Ammon's horn (tissue), 1 donor: ENCODE measurements at places on chromosomes 3 and 15.
A peak's percentile ranks its signal among the peaks of the same experiment; 100 is the strongest.

DNA sequence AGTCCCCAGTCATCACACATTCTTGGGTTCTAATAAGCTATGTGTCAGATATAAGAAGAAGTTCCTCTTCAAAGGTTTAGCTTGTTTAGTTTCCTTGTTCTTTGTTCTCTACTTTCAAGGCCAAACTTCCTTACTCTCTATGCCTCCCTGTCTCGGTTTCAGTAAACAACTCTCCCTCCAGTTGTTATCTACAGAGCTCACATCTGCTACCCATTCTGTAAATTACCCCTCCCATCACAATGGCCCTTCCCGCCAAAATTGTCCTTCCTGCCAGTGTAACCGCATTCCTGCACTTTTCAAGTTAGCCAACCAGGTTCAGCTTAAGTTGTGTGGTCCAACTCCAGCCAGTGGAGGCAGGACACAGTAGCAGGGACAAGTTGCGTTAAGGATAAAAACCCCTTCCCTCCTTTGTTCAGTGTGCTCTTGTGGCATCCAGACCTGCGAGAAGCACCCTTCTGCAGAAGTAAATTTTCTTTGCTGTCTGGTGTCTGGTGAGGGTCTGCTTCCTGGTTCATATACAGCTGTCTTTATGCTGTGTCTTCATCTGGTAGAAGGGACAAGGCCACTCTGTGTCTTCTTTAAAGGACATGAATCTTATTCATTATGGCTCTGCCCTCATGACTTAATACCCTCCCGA lies 342.1 kb upstream of the GRM7 start:
- DNase-seq: no peak

GRCh38 chr3:31936420-31937060 lies 44.5 kb downstream of the OSBPL10 start:
- no peak for DNase-seq

GRCh38 chr3:44439499-44440295 lies 37.8 kb downstream of the ZNF445 start:
- DNase-seq: peak; percentile 80

DNA sequence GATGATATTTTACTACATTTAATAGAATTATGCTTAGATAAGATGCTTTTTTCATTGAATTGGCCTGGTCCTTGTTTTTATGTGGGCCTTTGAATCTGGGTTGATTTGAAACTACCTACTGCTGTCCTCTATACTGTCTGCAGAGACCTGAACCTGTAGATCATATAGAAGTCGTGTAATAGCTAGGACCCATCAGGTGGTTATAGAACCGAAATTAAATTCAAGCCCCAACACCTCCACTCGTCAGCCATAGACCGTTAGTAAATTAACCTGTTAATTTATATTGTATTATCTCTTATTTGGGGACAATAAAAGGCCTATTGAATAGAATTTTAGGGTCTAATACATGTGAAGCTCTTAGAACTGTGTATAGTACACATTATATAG lies 108.4 kb downstream of the MBNL1 start:
- no peak for DNase-seq

DNA sequence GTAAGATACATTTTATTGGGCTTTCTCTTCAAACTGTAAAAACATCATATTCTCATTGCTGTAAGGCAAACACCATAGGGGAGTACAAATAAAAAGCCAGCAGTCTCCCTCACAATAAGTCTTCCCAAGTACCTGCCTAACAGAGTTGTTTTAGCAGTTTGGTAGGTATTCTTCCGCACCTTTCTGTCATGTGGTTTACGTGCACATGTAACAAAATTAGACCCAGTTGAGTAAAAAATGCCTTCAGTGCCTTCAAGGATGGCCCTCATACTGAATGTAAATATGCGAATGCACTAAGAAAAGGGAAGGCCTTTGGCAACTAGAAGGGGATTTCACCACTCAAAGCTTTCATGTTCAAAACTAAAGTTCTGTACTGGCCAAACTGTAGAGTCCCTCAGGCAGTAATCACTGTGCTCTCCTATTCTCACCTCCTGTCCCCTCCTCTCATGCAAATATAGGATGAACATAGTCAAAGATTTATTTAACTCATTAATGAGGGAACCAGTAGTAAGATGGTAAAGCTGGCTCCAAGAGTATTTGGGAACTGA lies 26.4 kb downstream of the USP3 start:
- DNase-seq: no peak

- no peak for DNase-seq
These were observed 609.3 kb downstream of the IGSF11 start for GRCh38 chr3:118425272-118425837.

GRCh38 chr3:114011059-114011797 lies 45.1 kb downstream of the CCDC191 start:
- no peak for DNase-seq

DNA sequence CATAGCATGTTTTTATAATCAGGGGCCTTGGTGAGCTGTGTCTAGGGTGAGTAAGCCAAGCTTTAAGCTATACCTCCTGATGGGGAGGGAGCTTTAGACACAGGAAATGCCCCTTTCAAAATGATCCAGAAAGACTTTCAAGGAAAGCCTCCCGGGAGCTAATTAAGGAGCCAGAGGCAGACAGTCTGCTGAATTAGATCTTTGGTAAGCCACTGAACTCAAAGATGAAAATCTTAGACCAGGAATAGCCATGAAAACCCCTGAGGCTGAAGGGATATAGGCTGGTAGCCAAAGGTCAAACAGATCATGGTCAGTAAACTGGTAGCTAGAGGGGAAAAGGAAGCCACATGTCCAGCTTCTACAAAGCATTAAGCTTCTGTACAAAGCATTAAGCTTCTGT lies 42.7 kb upstream of the GAP43 start:
- no peak for DNase-seq

GRCh38 chr15:68113751-68114150 lies 59.6 kb downstream of the PIAS1 start:
- no peak for DNase-seq

DNA sequence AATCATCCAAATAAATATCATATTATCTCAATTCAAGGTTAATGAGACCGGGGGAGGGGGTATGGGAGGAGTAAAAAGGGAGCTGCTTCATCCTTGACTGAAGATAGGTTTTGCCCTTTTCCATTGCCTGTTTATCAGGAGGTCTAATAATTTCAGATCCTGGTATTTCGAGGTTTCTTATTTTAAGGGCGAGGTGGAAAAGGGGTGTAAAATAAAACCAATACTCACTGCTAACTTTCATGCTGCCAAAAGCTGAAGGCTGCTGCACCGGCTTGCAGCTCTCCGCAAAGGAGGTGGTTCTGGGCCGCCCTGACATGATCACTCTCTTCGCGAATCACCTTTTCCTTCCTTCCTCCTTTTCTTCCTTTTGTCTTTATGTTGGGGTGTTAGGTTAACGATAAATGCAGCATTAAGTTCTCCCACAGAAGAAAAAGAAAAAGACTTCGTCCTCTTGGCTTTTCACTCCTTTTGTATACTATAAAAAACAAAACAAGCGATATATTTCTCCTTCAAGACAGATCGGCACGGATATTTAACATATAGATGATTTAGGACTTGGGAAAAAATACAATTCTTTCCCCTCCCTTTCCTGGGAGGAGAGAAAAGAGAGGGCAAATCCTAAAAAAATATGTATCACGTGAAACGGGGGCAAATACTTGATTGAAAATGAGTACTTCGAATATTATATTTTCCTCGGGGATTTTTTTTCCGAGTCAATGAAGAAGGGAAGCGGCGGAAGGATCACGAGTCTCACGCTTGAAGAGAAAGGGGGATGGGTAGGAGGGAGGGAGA lies 932 bp downstream of the GSK3B start:
- DNase-seq: peak; percentile 39

DNA sequence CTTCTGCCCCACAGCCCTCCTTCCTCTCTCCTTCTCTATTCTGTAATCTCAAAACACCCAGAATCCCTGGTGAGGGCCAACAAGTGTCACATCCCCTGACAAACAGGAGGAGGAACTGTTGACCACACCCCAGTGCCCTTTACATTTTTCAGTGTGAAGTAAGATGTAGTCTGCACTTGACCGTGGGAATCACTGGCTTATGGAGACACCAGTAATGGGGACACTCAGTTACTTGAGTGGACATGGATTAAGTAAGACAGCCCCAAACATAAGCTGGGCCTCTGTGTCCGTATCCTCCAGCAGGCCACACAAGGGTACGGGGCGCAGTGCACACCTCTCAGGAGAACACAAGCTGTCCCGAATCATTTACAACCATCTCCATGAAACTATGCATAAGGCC lies 28.4 kb upstream of the LIMD1 start:
- no peak for DNase-seq

DNA sequence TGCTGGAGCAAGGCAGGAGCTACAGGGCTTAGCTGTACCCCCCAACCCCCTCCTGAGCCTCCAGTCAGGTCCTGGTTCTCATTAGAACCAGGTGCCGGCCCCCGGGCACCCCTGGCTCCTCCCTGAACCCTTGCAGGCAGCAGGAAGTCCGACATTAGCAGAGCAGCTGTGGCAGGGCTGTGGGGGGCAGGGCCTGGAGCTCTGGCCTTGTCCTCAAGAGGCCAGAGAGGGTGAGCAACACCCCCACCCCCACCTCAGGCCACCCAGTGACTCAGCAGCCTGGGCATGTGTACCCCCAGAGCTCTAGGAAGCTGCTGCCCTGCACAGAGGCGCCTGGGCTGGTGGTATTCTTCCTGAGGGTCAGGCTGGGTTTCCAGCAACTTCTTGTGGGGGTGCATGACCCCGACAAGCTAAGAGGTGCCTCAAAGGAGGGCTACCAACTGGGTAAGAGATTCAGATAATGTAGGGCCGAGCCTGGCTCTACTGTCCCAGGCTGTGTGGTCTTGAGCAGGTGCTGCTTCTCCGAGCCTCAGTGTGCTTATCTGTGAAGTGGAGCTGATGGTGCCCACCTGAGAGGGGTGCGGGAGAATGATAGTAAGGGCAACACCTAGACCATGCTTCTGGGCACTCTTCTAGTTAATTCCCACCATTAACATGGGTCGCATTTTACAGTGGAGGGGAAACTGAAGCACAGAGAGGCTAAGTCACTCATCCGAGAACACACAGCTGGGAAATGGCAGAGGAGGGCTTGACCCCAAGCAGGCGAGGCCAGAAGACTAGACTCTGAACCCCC lies 16.0 kb downstream of the H1-8 start:
- DNase-seq: no peak

DNA sequence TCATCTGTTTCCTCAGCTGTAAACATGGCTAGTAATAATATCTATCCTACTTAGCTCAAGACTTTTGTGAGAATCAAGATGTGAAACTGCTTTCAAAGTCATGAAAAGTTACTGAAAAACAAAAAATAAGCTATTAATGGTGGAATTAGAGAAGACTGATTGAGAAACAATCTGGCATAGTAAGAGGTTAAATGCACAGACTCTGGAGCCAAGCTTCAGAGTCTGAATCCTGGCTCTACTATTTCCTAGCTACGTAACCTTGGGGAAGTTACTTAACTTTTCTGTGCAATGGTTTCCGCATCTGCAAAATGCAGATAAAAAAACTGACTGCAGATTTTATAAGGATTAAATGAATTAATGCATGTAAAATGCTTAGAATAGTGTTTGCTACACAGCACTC lies 28.8 kb downstream of the LRRFIP2 start:
- DNase-seq: no peak

GRCh38 chr3:124985349-124985748 lies 50.8 kb upstream of the MUC13 start:
- no peak for DNase-seq

DNA sequence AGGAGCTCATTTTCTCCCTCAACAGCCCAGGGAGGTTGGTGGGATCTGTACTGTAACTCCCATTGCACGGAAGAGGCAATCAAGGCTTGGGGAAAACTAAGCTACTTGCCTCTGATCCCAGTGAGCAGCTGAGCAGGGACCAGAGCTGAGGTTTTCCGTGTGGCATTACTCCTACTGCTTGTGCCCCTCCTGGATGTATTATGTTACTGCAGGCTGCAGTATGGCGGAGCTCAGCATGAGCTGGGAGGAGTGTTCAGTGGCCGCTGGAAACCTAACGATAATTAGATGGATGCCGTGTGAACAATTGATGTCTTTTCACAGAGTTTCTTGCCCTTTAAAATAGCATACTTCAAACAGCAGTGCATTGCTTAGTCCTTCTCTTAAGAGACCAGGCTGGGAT lies 2.0 kb upstream of the TPRG1 start:
- DNase-seq: no peak

DNA sequence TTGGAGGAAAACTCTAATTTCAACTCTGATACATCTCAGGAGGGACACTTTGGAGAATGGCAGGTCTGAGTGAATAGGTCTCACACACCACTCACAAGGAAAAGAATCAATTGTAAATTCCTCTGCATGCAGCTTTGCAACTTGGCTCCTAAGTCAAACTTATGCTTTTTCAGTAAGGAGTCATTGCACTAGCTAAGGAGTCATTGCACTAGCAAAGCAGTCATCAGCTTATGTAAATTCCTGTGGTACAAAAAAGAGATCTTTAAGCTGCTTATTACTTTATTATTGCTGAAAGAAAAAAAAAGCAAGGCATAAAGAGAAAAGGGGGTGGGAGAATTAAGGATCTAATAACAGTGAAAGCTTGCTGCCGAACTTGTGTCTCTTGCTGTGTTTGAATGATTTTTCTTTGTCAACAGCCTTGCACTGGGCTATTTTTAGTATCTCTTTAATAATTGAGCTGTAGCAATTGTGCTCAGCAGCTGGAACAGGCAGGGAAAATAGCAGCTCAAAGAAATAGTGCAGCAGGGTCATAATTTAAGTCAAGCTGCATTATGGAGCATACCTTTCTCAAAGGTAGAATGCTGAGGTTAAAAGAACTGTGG lies 154.3 kb upstream of the ARPP21 start:
- no peak for DNase-seq

DNA sequence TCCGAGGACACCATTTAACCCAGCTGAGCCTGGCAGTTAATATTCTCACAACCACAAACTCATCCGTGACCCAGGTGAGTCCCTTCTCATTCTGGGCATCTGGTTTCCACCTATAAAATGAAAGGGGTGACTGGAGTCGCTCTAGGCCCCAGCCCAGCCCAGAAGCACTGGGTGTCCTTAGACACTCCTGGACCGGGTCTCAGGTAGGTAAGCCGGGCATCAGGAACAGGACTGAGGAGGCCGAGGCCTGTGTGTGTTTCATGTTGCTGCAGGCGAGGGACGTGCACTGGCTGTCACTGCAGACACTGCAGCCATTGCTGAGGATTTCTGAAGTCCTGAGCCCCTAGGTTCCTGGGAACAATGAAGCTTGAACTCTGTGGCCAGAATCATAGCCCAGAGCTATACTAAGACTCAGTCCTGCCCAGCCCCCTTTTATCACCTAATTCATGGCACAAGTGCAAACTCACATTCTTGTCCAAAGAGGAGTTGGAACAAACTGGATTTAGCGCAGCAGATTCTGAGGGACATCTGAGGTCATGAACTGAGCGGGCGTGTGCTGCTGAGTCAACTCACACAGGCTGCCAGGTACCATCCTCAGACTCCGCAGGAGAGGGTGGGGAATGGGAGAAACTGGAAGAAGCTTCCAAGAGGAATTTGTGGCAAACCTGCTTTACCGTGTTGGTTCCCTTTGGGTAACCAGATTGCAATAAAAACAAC lies 184.9 kb downstream of the FAM43A start:
- DNase-seq: no peak
